ENCODE measurements at places on chromosomes 3 and 15. TPM values are rescaled to one million over a fixed set of nuclear protein-coding genes. Genes with fewer than 3 reads are reported as not detected.

ZNF385D gene
- not detected for total RNA-seq

TAMM41 gene
- 29.7 TPM for total RNA-seq

DNA sequence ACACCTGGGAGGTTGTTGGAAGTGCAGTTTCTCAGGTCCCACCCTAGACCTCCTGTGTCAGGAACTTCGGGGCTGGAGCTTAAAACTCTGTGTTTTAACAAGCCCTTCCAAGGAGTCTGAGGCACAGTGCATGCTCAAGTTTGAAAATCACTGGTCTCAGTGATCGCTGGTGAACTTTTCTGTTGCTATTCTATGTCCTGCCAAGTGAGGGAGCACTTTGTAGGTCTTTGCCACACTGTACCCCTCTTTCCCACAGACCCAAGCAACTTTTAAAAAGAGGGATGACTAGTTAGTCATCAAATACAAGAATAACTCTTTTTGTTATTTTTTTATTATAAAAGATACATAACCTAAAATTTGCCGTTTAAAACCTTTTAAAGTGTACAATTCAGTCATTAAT lies 133.7 kb downstream of the AGBL1 start:
- no peak for DNase-seq

DNA sequence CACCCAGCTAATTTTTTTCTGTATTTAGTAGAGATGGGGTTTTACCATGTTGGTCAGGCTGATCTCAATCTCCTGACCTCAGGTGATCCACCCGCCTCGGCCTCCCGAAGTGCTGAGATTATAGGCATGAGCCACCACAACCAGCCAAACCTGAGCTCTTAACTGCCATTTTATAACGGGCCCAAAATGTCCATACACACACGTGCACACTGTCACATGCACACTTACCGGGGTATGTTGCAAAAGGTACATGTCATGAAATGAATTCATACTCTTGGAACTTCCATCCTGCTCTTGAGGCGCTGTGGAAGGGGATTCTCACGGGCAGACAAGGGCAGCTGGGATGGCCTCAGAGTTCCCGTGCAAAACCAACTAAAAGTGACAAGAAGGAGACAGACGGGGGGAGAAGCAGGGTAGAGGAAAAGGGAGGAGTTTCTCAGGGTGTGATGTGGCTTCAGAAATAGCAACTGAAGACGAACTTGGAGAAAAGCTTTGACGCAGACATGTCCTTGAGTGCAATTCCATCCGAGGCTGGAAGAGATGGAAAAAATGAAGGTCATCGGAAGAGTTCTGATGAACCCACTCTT lies 110.9 kb downstream of the BDH1 start:
- no peak for DNase-seq

- DNase-seq, result no peak
Observed at GRCh38 chr15:39331584-39331983, 249.3 kb upstream of the THBS1 start.

Measured in endothelial cell of umbilical vein (primary cell).